Astrocyte of the cerebellum (primary cell): ENCODE measurements at places on chromosomes 7 and 10.

DNA sequence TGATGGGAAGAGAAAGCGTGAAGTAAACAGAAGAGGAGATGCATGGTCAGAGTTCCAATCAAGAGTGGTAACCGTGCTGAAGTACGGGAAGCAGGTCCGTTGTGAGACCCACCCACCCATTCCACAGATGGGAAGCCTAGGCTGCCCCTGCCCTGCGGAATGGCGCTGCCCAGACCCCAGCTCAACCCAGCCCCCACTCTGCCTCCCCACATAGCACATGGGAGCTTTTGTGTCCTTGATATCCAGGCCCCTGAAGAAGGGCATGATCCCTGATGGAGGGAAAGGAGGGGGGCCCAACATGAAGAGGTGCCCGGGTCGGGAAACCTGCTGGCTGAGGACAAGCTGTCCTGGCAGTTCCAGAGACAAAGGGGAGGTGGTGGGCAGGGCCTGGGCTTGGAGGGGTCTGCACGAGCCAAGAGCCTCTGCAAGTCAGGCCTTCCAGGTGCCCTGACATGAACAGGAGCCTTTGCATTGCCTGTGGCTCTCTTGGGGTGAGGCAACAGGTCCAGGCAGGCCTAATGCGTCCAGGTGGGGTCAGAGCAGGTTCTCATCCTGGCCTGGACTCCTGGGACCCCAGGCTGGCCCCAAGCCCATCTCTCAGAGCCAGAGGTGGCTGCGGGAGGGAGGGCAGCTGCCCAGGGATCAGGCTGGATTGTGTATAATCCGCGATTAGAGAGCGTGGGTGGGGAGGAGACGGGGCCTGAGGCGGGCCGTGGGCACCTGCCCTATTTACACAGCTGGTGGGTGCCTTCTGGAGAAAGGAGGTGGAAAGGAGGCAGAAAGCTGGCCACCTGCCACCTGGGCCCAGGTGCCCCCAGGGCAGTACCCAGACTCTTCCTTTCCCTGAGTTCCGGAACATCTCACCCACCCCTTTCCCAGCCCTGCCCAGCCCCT is 23.5 kb downstream of the YKT6 start:
- no peak for DNase-seq

- DNase-seq: no peak
These were observed 11.3 kb upstream of the AKR1C2 start for GRCh38 chr10:5014936-5015335.

DNA sequence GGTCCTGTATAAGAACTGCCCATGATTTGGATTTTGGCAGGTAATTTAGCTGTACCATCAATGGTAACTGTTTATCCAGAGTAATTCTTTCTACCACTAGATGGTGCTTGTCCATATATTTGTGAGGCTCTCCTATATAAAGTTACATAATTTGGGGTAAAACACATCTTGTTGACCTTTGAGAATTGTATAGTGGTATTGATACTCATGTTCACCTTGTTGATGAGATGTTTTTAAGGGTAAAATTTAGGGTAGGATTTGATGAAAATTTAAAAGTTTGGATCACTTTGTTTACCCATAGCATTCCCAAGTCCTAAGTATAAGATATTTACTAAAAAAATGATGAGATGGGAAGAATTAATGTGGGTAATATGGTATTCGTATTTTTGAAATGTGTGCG is 31.6 kb downstream of the ST7 start:
- DNase-seq: no peak

- DNase-seq: no peak
These were observed 21.6 kb downstream of the CREB3L2 start for GRCh38 chr7:137980308-137980707.

DNA sequence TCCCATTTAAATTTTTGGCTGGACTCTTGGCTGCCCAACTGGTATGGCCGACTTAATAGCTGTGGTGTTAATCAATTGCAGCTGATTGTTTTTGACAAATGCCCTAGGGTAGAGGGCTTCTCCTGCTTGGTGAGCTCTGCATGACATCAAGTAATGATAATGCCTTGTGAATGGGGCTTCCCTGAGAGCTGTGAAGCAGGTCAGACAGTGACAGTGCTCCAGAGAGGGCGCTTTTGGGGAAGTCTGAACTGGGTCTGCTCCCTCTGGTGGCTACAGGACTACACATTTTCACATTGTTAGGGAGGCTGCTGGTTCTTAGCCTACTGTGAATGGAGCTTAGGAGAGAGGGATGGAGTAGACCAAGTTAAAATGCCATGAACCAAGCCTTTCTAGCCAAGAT is 98.8 kb downstream of the SDK1 start:
- no peak for DNase-seq

DNA sequence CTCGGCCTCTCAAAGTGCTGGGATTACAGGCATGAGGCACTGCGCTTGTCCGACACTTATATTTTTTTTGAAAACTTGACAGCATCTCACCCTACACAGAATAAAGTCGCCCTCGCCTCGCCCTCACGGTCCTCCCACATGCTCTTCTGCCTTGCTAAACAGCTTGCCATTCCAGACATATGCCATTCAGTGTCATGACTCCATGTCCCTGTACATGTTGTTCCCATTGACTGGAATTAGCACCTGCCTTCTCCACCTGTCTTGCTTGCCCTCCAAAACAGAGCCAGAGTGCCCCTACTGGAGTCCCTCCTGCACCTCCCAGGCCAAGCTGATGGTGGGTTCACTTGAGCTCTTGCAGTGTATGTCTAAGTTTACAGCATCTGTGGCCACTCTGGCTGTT is 6.2 kb downstream of the NIPSNAP2 start:
- no peak for DNase-seq

- DNase-seq: no peak
These were observed 88.6 kb downstream of the PTPRN2 start for GRCh38 chr7:158499082-158499455.

DNA sequence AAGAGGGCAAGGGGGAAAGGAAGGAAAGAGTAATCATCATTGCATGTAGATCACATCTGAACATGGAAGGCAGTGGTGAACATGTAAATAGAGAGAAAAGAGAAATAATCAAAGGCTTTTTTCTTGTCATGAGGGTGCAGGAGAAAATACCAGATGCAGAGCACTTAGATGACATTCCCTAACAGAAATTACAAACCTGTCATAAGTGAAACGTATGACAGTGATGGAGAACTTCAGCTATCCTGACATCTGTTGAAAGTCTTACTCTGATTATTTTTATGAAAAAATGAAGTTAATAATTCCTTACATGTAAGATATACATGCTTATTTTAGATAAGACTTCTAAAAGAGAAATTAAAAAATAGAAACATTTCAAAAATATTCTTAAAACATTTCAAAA is 54.7 kb downstream of the BRAF start:
- DNase-seq: no peak

- DNase-seq: peak; percentile 48
These were observed 136.6 kb downstream of the PTPN20 start for GRCh38 chr10:47047577-47048525.

DNA sequence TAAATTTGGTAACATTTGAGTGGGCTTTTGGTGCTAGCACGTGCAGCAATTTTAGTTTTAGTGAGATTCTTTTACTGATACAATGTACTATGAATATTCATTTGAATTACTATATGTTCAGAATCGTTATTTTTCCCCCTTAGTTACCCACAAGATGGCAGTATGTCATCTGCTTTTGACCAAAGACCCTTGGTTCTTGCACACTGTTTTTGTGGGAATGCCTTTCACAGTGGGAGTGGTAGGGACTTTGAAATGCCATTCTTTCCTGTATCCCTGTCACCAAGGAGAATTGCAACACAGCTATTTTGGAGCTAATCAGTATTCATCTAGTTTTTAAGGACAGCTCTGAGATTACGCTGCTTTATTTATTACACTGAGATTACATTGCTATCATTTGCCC is 40.6 kb downstream of the SEC23IP start:
- peak; percentile 22 for DNase-seq

GRCh38 chr7:2608921-2609411 is 22.8 kb upstream of the TTYH3 start:
- DNase-seq: no peak

DNA sequence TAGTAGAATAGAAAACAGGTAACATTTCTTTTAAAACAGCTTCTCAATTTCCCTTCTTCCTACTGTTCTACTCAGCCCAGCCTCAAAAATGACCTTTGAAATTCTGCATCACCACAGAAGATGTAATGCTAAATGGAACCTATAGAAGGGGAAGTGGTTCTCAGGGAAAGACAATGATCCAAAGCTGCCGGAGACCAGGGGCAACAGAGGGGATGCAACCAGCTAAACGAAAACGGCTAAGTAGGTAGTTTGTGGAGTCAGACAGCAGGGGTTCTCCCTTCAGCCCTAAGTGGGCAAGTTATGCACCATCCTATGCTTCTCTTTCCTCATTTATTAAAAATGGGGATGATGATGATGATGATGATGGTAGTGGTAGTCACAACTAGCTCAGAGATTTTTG is 214.3 kb downstream of the ELMO1 start:
- DNase-seq: no peak

DNA sequence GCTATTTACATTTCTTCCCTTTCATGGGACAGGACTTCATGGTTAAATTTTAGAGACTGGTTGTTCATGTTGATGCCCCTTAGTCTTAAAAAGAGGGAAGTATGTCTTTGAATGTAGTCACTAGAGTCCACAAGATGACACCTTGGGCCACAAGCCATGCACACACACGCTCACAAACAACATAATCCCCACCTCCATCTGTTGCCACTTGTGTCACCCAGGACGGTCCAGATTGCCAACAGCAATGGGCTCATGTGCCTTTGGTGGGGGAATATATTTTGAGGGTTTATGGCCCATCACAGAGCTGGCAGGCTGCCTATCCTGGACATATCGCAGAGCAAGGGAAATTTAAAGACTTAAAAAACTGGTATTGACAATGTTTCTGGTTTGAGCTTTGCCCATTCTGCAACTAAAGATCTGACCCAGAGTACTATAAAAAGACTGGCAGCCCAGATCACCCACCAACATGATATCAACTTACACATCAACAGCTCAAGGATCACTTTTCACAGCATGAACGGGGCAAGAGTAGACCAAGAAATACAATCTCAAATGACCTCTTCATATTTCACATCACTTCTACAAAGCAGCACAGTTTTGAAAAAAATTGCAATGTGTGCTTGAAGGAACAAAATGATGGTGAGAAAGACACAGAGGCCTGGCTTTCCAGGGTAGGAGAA is 50.5 kb downstream of the STRA8 start:
- no peak for DNase-seq

DNA sequence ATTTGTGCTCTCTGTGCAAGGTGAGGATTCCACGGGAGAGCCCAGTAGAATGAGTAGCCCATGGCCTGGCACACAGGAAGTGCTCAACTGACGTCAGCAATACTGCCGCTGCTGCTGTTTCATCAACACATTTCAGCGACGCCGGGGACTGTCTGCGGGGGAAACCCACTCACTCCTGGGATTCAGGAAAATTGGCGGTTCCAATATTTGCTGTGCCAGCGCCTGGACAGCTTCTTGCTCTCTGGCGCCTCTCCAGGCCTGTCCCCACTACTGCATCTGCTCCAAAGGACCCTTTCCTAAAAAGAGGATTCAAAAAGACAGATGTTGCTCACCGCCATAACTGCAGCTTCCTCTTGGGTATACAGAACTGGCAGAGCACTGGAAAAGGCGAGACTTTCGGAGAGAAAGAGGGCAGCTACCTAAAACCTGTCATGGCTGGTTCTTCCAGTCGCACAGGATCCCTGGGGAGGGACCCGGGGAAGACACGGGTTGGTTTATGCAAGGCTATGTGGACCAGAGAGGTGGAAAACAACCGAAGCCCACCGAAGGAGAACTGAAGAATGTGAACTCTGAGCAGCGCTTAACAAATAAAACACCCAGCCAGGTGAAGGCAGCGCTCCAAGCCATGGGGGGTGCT is 39.7 kb upstream of the ENO4 start:
- DNase-seq: no peak

GRCh38 chr10:18399158-18399557 is 252.2 kb downstream of the NSUN6 start:
- DNase-seq: no peak

GRCh38 chr10:79400146-79401004 is 45.0 kb downstream of the ZCCHC24 start:
- no peak for DNase-seq

DNA sequence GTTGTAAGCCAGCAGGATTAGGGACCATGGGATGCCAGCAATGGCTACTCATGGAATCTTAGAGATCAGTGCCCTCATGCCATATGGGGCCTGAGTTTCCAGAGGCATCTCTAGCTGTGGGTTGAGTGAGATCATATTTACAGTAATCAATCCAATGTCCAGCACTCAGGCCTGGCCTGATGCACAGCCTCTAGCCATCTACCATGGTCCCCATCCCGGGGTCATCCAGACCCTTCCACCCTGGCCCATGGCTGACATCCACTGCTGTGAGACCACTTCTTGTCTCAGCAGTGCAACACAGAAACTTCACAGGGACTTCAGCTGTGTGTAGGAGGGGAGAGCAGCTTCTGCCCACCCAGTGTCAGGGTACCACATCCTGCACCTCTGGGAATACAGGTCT is 6.5 kb upstream of the ADCY1 start:
- no peak for DNase-seq

GRCh38 chr7:132793474-132793873 is 217.2 kb upstream of the PLXNA4 start:
- DNase-seq: no peak

- DNase-seq: no peak
These were observed 60.3 kb downstream of the CNTNAP2 start for GRCh38 chr7:146176860-146177259.

GRCh38 chr10:17219024-17219423 is 9.0 kb upstream of the VIM start:
- peak; percentile 85 for DNase-seq

DNA sequence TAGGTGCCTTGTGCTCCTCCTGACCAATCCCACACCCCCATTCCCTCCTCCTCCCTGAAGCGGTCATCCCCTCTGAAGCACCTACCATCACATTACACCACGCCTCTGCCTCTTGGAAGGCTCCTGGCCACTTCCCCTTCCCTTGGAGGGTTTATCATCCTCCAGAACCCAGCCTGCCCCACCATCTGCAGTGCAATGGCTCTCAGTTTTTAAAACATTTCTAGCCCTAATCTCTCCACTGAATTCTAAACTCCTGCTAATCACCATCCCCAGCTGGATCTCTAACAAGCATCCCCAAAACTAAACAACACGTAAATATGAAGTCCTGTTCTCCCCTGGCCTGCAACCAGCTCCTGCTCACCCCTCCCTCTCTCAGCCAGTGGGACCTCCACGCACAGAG is 70.6 kb downstream of the PIP4K2A start:
- no peak for DNase-seq

- no peak for DNase-seq
These were observed 302.2 kb downstream of the CCDC3 start for GRCh38 chr10:12699258-12699700.

- peak; percentile 50 for DNase-seq
These were observed 140.7 kb downstream of the RGS10 start for GRCh38 chr10:119401671-119402395.

GRCh38 chr10:80771902-80772555 is 234.3 kb downstream of the SH2D4B start:
- DNase-seq: no peak

DNA sequence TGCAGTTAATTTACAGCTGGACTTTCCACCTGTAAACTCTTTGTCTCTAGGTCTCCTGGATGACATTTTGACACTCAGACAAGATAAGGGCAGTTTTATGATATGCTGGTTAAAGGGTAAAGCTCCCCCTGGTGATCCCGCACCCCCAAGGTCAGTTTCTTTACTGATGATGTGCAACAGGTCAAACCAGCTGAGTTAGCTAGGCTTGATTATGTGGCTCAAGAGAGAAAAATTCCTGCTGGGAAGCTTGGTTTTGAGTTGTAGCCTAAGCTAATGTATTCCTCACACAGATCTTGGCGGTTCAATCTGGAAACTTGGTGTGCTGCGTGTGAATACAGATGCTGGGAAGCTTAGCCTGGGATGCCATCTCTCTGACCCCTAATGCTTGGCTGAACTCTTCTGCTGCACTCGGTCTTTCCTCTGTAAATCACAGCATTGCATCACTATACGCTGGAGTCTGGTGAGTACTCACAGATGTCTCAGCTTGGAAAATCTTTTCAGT is 11.4 kb upstream of the AKR1D1 start:
- no peak for DNase-seq
